Endodermal cell (in vitro differentiated cells): ENCODE measurements at places on chromosomes 2 and 18. TPM values are rescaled to one million over a fixed set of nuclear protein-coding genes. Genes with fewer than 3 reads are reported as not detected.

DNA sequence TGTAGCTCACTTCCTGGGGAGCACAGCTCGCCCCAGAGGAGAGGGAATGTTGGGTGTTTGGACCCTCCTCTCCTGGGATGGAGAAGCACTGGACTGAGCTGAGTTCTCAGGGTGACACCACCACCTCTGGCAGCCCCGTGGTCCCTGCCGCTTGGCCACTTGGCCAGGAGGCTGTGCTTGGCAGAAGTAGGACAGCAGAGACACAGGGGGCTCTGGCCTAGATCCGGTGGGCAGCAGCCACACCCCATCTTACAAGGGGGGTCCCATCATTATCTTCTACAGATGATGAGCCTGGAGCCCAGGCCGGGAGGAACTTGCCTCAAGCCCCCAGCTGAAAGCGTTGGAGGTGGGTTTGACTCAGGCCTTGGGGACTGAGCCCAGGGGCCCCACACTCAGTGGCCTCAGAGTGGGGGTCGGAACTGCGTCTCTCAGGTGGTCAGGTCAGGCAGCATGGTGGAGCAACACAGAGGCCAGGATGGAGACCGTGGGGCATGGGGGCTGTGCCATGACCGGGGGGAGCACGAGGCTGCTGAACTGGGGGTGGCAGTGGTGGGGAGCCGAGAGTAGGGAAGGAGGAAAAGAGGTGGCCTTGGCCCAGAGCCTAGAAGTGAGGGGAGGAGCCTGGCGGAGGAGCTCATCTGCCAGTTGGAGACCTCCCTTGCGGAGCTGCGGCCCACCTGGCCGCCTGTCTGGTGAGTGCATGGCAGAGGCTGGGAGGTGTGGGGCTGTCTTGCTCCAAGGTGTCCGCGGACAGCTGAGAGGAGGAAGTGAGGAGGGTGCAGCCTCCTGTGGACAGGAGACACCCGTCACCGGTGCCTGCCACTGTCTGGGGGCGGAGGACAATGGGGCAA, 63.6 kb upstream of the HDAC4 start:
- DNase-seq, result peak; percentile 29

GRCh38 chr2:41784496-41784895, 263.3 kb upstream of the PKDCC start:
- DNase-seq, result no peak

DNA sequence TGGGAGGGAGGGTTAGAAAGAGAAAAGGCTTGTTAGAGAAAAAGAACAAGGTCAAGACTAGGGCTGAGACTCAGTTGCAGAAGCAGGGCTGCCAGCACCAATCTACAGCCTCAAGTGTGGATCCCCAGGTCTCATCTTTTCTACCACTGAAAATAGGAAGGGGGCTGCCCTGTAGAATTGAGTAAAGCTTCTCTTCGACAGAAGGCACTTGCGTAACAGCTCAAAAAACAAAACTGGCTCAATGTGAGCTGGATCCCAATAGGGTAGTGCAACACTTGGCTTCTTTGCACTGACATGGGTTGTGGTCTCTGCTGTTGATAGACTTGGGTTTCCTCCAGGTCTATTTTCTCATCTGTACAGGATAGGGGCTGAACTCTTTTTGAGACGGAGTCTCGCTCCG, 1.8 kb upstream of the MPV17 start:
- no peak for DNase-seq

GRCh38 chr2:218282173-218282991, 9.9 kb downstream of the TMBIM1 start:
- DNase-seq, result no peak

- DNase-seq, result peak; percentile 92
These were observed 5.8 kb upstream of the DGUOK start for GRCh38 chr2:73920577-73921545.

GRCh38 chr18:5732318-5732717, 163.0 kb downstream of the TMEM200C start:
- no peak for DNase-seq

DNA sequence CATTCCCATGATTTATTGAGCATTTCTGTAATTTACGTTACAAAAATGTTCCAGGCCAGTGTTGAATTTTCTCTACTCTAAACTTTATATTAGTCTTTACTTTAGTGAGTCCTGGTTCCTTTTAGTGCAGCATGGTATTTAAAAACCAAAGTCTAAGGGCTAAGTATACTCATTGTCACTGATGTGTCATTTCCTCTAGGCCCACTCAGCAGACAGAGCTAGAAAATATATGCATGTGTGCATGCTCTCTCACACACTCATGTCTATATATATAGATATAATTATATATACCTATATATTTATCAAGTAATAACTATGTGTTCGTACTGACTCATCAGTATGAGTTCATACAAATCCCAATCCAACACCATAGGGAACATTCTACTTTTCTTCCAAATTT, 132.5 kb upstream of the SLC8A1 start:
- DNase-seq, result no peak

DNA sequence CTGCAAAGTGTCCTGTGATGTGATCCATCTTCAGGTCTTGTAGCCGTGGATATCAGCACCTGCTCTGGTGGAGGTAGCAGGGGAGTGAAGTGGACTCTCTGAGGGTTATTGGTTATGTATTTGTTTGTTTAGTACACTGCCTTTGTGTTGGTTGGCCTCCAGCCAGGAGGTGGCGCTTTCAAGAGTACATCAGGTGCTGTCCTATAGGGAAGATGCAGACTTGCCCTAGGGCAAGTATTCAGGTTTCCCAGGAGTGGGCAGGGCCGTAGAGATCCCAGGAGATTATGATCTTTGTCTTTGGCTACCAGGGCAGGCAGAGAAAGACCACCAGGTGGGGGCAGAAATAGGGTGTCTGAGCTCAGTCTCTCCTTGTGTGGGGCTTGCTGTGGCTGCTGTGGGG, 411.8 kb downstream of the SOX11 start:
- peak; percentile 69 for DNase-seq

DNA sequence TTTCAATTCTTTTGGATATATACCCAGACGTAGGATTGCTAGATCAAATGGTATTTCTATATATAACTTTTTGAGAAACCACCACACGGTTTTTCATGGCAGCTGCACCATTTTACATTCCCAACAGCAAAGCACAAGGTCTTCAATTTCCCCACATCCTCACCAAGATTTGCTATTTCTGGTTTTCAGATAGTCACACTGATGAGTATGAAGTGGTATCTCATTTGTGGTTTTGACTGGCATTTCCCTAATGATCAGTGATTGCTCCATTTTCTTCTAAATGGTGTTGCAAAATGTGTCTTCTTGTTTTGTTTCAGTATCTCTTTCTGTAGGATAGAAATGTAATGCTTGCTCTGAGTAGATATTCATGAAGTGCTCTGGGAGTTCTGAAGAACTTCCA, 52.0 kb downstream of the ANKRD44 start:
- no peak for DNase-seq

DNA sequence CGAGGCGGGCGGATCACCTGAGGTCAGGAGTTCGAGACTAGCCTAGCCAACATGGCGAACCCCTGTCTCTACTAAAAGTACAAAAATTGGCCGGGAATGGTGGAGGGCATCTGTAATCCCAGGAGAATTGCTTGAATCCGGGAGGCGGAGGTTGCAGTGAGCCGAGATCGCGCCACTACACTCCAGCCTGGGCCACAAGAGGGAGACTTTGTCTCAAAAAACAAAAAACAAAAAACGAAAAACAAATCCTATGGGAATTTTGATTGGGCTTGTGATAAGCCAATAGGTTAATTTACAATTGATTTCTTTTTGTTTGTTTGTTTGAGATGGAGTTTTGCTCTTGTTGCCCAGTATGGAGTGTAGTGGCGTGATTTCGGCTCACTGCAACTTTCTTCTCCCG, 24.2 kb upstream of the TOGARAM2 start:
- peak; percentile 71 for DNase-seq

DNA sequence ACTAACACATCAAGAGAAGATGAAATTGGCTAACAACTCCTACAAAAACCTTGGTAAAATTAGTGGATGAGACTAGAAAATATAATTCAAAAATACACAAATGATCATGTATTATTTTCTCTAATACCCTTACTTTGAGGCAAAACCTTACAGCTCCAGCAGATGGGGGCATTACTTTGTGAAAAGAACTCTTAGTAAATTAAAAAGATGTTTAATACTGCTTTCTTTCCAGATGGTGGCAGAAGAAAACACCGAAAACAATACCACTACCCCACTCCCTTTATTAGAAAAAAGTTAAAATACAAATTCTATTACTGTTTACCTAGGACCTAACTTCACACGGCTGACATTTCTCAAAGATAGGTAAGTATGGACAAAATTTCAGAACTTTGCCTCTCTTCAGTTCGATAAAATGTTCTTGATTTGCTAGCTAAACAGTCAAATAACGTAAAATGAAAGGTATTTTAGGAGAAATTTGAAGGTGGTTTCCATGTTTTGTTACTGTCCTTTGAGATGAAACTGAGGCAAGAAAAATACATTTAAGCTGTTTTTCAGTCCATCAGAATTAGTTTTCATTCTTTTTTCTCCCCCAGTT, 30.6 kb downstream of the ORC4 start:
- no peak for DNase-seq

GRCh38 chr18:22177327-22177871, 8.0 kb downstream of the GATA6 start:
- DNase-seq, result peak; percentile 46

- no peak for DNase-seq
These were observed 37.7 kb downstream of the INPP4A start for GRCh38 chr2:98482362-98482761.

GRCh38 chr2:27264253-27264752, 1.5 kb upstream of the SLC30A3 start:
- peak; percentile 87 for DNase-seq

DNA sequence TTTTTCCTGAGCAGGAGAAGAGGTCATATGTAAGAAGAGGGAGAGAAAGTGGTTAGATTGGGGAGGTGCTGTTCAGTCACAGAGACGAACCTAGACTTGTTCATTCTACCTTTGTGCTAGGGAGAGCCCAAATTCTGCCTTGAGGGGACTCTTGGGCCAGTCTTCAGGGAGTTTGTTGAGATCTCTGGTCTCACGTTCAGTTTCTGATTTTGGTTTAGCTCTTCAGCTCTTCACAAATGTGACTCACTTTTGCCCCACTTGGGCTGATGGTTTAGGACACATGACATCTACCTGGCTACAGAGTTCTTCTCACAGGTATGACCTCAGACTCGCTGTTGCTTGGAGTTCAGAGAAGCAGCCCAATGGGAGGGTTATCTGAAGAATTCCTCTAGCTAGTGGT, 49.2 kb upstream of the DARS1 start:
- no peak for DNase-seq

DNA sequence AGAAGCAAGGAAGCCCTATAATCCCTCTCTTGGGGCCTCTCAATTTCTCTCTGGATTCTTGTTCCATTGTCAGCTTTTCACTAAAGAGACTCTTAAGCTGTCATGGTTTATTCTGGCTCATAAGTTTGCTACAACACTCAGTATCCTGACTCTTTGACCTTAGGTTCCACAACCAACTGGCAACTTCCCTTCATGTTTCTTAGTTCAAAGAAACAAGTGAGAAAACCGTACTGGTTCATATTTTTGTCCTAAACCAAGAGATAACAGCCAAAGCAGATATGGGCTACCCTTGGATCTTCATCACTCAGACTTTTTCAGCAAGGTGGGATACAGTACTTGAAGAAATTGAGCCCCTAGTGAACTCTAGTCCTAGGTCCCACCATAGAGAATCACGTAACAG, 109.9 kb upstream of the CRIM1 start:
- DNase-seq, result no peak

GRCh38 chr2:219506802-219507526, 7.3 kb upstream of the ASIC4 start:
- DNase-seq, result peak; percentile 80

- no peak for DNase-seq
These were observed 44.0 kb upstream of the LRRTM4 start for GRCh38 chr2:77566131-77566530.

DNA sequence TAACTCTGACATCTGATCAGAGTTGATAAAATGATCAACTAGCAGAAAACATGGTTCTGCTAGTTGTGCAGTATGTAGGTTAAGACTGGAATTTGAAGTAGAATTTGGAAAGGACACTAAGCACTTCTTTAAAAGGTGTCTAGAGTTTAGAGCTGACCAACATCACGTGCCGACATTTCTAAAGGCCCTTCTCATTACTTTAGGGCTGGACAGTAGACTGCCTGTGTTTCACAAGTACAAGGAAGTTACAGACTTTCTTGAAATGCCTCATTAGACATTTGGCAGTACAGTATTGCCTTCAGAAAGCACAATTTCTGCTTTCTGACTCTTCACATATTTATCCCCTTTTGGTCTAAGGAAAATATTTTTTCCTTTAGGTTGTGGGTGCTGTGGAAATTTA, 255.3 kb downstream of the ZNF385B start:
- DNase-seq, result no peak

DNA sequence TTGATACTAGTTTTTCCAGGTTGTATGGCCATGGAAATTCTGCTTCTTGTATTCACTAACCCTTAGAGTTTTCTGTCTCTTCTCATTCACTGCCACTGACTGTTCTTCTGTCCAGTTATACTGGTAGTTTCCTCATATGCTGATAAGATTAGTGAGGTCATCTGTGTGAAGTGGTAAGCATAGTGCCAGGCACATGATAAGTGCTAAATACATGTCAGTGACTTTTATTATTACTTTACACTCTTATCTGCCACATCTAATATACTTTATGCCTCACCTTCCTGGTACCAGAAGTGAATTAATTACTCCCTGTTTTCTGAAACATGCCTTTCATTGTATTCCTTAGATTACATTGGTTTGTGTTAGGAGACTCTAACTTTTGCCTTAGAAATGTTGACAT, 91.3 kb downstream of the NBEAL1 start:
- DNase-seq, result no peak

GRCh38 chr2:62478093-62478580, 27.9 kb downstream of the TMEM17 start:
- no peak for DNase-seq

- peak; percentile 63 for DNase-seq
These were observed 187.1 kb upstream of the PIK3C3 start for GRCh38 chr18:41767960-41768359.

GRCh38 chr2:40227210-40227609, 224.7 kb downstream of the SLC8A1 start:
- DNase-seq, result no peak

DNA sequence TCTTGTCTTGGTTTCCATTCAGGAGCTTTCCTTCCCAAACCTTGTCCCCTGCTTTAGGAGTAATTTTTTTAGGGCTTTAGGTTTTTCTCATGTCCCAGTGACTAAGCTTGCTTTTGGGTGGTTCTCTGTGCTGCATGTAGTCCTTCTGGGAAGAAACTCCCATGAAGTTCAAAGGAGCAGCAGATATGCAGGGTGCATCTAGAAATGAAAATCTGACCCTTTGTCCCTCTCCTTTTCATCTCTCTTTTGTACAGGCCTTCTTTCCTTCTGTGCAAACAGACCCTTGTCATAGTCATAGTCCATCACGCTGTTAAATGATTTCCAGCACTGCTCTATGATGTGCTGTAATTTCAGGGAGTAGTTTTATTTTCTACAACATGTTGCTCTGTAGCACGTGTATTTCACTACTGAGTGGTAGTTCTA, 20.4 kb downstream of the FMNL2 start:
- no peak for DNase-seq

- no peak for DNase-seq
These were observed 435.7 kb downstream of the ZEB2 start for GRCh38 chr2:144084114-144084661.

TRIM43 gene
- not detected in 3 replicates for total RNA-seq

EML4 gene
- 84.2 and 84.6 TPM in 2 replicates for total RNA-seq

SLC14A1 gene
- total RNA-seq, result not detected in 2 replicates

ACVR1C gene
- 0.59 and 0.75 TPM in 2 replicates for total RNA-seq

SNORC gene
- total RNA-seq, result 3.0 to 6.2 TPM (median 5.0 TPM) in 3 replicates

LRP2 gene
- 3.5 to 4.6 TPM (median 4.3 TPM) in 3 replicates for total RNA-seq

TMEM37 gene
- 16.2 to 18.0 TPM (median 16.8 TPM) in 3 replicates for total RNA-seq

SP100 gene
- total RNA-seq, result 0.11 TPM in 1 of 3 replicates, not detected in the others

DNAJC5G gene
- 0.45 to 0.49 TPM in 2 of 3 replicates, not detected in the other for total RNA-seq

GPBAR1 gene
- 0.18 TPM in 1 of 3 replicates, not detected in the others for total RNA-seq

LPIN2 gene
- 31.8 to 48.8 TPM (median 34.7 TPM) in 3 replicates for total RNA-seq

ARL6IP6 gene
- 45.7 and 49.6 TPM in 2 replicates for total RNA-seq
